ENCODE measurements at places on chromosomes 12 and 14.

DNA sequence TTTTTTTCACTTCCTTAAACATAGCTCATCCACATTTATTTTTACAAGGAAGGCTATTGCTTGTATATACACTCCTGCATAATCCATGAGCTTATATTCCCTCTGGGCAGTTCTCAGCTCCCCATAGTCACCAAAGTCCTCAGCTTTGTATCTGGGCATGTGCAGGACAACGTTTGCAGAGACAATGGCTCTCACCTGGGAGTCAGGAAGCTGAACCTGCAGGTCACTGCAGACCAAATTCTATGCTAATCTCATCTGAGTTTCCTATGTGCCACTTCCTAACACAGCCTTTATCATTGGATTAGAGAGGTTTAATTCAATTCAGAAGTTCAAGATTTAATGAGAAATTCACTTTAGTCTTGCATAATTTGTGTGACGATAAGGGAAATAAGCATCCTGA is 131.5 kb downstream of the KCNK10 start:
- no peak for DNase-seq

DNA sequence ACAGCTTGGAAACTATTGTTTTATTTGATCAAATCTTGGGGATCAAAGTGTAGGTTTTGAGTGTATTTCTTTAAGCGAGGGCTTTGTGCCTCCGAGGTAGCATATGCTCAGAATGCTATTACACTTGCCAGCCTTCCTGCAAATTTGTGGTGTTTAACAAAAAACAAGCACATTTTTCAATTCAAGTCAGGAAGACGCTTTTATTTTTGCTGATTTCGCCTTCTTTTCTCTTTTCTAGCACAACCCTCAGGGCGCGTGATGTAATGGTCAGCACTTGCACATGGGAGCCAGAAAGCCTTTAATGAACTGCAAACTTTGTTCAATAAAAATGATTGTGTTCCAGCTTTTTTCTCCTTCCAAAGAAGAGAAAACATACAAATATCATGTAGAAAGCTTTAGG is 466.5 kb downstream of the PRKD1 start:
- no peak for DNase-seq

DNA sequence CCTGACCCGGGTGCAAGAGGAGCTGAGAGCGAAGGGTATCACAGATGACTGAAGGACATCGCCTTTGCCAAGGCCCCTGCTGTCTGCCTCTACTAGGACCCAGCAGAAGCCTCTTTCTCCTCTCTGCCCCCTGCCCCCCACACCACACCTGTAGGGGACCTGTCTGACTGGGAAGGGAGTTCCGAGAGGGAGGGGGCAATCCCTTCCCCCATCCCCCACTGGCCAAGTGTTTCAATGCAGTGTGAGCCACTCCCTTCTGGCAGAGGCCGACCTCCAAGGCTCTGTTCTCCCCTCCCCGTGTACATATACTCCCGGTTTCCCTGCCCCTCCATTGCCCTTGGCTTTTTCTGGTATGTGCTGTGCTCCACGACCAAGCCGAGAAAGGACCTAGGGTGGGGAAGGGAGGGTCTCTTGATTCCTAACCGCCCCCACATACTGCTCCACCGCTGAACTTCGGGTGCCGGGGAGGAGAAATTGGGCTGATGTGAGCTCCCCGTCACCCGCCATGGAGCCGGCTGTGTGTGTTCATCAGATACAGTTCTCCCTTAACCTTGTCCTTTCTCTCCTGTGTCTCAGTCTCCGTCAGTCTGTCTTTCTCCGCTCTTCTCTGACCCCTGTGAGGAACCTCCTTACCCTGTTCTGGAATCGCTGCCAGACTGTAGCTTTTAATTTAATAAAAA is 2.0 kb upstream of the ARHGEF25 start:
- no peak for DNase-seq

DNA sequence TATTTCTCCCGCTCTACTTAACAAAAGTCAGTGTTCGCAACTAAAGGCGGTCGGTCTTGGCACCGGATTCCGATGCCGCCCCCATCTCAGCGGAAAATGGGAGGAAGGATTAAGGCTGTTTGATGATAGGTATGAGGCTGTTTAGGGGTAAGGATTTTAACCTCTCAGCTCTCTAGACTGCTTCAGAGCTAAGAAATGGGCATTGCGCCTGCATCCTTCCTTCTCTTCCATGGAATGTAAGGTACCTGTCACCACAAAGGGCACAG is 1.4 kb downstream of the COCH start:
- no peak for DNase-seq

DNA sequence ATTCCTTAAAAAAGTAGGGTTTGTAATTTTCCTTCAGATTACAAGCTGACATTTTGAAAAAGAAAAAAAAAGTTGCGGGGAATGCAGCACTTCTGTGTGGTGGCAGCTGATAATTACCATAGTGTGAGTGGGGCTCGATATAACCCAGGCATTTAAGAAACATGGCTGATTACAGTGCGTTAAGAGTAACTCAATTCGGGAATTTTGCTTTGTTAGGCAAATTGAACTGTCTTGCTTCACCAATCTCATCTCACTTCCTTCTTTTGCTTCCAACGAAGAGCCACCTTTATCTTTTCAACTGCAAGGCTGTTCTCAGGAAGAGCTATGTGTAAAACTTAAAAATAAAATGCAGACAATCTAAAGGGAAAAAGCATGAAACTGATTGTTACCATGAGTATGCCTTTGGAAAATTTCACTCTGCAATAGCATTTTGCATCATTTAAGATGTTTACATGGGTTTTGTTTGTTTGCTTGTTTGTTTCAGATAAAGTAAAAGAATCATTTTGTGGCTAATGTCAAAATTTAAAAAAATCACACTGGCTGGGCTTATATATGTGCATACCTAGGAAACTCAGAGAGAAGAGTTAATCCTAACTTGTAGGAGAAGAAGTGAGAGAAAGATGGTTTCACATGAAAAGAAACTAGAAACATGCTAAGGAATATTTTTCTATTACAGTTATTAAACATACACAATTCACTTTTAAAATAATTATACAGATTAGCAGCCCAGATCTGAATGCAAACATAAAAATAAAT is 295.9 kb upstream of the ATP2B1 start:
- no peak for DNase-seq

- DNase-seq, result no peak
These were observed 40.4 kb upstream of the SYCP3 start for GRCh38 chr12:101779626-101780025.

DNA sequence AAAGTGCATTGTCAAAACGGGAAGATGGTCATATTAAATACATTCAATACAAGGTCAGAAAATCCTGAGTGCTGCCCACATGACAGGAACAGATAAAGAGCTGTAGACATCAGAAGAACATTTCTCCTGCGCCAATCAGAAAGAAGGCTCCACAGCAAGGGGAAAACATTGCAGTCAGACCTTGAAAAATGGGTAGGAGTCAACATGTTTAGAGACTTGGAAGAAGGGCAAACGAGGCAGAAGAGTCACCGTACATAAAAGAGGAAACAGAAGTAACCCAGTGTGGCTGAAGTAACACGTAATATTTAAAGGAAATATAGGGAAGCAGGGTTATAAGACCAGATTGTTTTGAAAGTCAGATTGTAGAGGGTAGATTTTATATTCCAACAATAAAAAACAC is 11.9 kb downstream of the SPPL3 start:
- DNase-seq, result no peak

DNA sequence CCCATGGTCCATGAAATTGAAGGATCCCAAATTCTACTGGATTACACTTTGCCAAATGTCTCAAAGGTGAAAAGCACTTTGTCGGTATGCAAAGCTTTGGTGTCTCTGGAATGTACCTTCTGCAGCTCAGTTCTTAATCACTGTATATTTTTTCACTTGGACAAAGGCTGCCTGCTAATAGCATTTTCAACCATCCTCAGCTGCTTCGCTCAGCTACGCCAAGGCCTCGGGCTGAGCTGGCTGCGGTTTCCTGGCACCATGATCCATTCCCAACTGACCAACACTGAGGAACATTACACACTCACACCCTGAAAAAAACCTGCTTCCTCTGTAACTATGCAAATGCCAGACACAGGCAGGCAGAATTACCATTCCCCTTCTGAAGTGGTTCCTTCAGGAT is 335.2 kb downstream of the DPF3 start:
- no peak for DNase-seq

DNA sequence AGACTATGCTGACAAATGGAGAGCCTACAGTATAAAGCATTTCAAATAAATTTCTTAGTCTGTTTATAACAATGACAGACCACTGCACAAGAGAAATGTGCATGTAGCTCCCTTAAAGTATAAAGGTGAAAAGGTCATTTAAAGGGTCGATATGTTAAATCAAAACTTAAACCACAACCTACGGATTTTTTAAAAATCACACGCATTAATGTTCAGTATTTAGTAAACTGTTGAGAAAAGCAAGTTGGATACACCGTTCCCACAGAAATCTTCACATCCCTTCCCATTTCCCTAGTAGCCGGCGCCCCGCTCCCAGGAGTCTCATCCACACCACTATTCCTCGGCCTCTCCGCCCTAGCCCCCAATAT is 614 bp downstream of the FKBP3 start:
- DNase-seq, result no peak

DNA sequence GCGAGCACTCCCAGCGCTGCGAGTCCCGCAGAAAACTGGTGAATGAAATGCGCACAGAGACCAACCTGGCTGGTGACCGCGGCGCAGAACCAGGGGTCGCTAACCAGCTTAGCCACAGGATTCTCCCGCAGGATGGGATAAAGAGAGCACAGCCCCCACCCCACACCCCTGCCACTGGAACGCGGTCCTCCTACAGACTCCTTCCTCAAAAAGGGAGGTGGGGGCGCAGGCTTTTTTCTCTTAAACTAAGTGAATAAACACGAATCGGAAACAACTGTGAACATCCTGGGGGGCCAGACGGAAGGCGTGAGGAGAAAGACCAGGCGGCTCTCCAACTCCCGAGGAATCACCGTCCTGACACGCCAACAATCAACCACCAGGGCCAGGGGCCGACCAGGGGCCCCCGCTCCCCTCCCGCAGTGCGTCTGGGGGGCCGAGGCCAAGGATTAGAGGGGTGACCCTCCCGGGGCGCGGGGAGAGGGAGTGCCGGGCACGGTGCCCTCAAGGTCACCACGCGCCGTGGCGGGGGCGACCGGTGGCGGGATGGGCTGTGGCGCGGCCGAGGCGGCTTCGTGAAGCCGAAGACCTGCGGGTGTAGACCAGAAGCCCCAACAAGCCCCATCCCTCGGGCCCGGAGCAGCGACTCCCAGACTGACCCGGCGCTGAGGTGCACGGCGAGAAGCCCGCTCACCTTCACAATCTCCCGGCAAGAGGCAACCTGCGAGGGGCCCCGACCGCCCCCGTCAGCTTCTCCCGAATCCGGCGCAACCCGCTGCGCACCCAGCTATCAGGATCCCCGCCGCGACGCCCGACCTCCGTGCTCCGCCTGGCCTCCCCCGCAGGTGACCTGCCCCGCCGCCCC is 704 bp downstream of the ATP2B1 start:
- DNase-seq, result no peak

- no peak for DNase-seq
These were observed 23.4 kb upstream of the MAP3K9 start for GRCh38 chr14:70832561-70833305.

DNA sequence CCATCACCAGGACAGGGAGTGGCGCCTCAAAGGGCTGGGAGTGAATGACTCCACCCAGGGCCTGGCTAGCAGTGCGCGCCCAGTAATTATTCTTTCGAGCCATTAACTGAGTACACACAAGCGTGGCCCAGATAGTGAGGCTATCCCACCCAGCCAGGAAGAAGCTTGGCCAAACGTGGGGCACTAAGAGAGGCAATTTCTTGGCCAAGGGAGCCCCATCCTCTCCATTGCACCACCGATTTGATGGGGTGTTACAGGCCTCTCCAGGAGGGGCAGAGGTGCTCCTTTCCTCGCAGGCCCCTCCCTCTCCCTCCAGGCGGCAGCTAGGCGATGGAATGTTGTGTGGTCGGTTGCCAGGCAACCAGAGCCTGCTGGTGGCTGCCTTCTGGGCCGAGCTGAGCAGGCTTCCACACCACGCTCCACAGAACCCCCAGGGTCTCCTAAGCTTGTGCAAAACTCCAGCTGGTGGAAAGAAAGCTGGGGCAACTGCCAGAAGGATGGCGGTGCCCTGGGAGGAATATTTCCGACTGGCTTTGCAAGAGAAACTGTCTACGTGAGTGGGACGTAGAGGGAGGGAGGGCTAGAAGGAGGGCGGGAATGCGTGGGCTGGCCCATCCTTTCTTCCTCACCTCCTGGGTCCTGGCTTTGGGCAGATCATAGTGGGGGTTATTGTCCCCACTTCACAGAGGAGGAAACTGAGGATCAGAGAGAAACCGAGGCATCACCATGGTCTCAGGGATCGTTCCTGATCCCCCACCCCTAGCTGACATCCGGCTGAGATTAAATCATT is at the start of gene CFAP73:
TSS of gene CFAP73 (plus strand) at position 364 of the 790 bp plus-strand sequence. CDS start at position 498, 134 bp downstream.
- DNase-seq, result peak; percentile 66

- DNase-seq, result peak; percentile 95
These were observed 6.8 kb upstream of the CHD4 start for GRCh38 chr12:6613776-6614512.

GRCh38 chr14:68961781-68962584 is 17.1 kb downstream of the ACTN1 start:
- no peak for DNase-seq

DNA sequence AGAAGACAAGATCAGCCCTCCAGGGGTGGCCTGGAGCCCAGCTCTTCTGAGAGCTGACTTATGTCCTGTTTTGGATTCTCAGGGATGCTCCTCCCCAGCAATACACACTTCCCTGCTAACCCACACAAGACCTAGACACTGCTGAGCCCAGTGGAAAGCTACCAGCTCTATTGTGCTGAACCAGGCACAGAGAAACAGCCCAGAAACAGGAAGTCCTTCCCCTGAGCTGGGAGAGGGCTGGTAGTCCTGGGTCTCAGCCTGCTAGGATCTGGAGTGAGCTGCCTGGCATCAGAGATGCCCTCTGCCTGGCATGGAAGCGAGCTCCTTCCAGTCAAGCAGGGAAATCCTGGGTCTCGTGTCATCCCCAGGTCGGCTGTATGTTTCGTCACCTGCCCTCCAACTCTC is 1.2 kb upstream of the LAG3 start:
- no peak for DNase-seq

All from left renal cortex interstitium (tissue), 4 donors.